ENCODE measurements at places on chromosomes 4 and X.

- no peak for DNase-seq
Measured at GRCh38 chr4:105551965-105552746, at the start of gene ARHGEF38. Gene ARHGEF38, plus strand, starts transcription at chr4:105552620. Its CDS starts 146 bp downstream, at chr4:105552766.

GRCh38 chr4:142366769-142367181, 479.3 kb downstream of the INPP4B start:
- DNase-seq, result no peak

GRCh38 chr4:121726642-121727268, 30.0 kb upstream of the ANXA5 start:
- no peak for DNase-seq

DNA sequence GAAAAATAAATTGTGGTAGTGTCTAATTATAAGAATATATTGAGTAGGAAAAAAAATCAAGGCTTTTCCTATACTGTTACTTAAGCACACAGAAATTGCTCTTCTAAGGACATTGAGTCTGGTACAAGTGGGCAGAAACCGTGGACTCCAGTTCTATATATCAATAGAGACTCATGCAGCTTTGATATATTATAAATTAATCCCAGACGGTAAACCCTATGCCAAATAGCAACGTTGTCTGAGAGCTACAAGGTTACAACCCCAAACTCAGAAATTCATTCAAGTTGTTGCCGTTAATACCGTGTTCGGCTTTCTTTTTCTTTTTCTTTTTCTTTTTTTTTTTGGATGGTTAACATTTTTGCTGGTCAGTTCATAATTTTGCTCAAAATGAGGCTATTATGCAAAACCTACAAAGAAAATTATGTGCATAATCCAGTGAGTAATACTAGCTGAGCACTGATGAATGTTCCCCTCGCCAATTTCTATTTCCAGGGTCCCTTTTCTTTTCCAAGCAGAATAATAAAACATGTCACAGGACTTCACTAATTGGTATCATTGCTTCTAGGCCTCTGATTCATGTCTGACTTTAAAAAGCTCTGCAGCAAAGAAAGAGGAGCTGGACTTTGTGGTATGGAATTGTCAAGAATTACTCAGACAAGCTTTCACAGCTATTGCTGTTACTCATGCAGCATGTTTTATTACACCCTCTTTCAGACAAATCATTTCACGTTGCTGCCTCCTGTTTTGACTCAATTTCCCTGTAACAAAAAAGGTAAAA, 737.7 kb downstream of the NLGN4X start:
- DNase-seq, result no peak

DNA sequence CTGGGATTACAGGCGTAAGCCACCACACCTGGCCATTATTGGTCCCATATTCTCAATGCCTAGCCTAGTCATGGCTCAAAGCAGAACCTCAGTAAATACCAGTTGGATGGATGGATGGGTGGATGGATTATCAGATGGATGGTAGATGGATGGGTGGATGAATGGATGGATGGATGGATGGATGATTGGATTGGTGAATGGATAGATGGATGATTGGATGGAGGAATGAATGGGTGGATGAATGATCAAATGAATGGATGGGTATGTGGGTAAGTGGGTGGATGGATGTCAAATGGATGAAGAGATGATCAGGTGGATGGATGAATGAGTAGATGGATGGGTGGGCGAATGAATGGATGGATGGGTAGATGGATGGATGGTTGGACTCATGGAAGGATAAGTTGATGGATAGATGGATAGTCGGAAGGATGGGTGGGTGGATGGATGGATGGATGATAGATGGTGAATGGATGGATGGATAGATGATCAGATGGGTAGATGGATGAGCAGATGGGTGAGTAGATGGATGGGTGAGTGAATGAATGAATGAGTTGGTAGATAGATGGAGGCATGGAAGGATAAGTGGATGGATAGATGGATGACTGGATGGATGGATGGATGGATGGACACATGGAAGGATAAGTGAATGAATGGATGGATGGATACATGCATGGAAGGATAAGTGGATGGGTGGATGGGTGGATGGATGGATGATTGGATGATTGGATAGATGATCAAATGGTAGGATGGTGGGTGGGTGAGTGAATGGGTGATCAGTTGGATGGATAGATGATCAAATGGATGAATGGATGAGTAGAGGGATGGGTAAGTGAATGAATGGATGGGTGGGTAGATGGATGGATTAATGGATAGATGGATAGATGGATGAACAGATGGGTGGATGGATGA, 22.0 kb upstream of the RNF4 start:
- no peak for DNase-seq

DNA sequence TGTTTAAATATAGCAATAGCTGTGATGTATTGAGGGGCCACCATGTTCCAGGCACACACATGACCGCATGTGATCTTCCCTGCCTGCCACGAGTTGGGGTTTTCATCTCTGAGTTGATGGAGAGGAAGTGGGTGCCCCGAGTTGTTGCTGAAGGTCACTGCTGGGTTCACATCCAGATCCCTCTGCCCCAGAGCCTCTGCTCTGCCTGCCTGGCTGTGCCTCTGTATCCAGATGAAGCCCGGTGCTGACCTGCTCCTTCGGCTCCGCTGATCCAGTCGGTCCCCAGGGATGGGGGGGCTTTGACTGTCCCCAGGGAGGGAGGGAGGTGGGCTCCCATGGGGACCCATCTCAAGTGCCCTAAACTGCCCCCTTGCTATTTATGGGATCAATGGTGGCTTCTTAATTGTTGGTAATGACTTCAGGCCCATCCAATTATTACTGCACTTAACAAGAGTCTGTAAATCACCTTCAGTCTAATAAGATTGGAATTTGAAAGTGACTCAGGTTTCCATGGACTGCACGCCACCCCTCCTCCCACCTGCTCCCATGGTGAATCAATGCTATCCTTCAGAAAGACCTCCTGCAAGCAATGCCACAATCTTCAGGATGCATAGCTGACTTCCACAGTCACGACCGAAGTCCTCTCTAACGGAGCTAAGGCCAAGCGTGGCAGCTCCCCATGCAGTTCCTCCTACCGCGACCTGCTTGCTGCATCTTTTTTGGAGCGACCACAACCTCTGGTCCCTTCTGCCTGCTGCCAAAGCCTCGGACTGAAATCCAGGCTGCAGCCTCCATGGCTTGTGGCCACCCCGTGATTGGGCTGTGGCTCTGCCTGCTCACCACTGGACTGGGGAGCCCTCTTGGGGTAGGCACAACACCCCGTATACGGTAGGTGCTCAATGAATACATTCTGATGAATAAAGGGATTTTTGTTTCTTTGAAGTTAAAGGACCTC, 73.1 kb downstream of the CPZ start:
- DNase-seq, result no peak

GRCh38 chrX:22325096-22325495, 52.4 kb downstream of the CBLL2 start:
- DNase-seq, result no peak

Measured in stimulated activated CD4-positive, alpha-beta T cell treated with anti-CD3 and anti-CD28 coated beads, Interleukin-4, amount 100 ng/mL, for 4 hours (primary cell).